ENCODE measurements at places on chromosomes 7 and 10.

DNA sequence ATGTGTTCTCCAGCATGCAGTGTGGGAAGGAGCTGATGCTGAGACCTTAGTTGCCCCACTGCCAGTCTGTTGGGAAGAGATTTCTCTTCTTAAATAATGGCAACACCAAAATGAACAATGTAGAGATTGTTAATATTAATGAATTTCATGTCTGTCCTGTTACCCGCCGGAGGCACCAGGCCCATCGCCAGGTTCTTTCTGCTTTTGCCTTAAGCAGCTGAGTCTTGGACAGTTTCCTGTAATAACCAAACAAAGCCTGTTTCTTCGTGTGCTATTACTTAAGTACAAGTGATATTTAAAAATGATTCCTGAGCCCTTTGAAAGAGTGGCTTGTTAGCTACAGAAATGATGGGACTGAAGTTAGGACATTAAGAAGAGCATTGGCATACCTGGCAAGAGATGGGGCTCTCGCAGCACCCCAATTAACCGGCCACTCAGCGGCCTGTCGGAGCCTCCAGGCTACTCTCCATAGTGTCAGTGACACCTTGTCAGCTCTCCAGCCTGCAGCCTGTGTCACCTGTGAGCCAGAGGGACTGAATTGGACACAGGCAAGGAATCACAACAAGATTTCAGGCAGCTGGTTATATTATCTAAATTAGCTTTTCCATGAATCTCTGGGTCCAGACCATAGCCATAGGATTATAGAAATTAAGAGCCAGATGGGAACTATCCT lies 142.0 kb downstream of the CELF2 start:
- DNase-seq: no peak

DNA sequence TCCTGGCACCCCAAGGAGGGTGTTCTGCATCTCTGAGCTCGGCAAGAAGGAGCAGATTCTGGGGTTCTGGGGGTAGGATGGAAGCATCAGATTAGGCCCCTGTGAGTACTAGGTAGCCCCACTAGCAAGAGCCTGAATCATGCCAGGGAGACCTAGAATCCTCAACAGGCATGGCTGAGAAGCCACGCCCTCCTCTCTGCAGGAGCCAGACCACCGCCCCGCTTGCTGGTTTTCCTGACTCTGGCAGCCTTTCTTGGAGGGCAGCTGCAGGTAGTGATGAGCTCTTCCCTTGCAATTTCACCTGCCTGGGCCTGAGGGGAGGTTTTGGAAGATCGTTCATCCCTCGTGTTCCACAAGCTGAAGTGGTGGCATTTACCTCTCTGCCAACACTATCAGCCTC lies 68.9 kb upstream of the PRLHR start:
- no peak for DNase-seq

DNA sequence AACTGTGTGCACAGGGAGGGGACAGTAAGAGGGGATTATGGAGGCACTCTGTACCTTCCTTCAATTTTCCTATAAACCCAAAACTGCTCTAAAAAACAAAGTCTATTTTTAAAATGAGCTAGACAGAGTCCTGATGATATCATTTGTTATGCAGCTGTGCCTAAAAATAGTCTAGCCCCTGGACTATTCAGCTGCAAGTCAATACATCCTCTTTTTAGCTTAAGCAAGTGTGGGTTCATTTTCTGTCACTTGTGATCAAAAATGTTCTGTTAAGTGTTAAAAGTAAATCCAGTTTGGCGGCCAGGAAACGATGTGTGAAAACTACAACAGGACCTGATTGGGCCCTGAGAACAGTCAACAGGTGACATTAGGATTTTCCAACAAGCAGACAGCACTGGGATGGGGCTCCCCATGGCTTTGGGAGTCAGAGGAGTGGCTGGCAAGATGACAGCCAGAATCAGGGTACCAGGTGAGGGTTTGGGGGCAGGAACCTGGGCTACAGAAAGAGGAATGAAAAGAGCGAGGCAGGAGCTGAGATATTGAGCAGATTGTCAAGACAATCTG lies 33.9 kb downstream of the FAM107B start:
- DNase-seq: no peak

DNA sequence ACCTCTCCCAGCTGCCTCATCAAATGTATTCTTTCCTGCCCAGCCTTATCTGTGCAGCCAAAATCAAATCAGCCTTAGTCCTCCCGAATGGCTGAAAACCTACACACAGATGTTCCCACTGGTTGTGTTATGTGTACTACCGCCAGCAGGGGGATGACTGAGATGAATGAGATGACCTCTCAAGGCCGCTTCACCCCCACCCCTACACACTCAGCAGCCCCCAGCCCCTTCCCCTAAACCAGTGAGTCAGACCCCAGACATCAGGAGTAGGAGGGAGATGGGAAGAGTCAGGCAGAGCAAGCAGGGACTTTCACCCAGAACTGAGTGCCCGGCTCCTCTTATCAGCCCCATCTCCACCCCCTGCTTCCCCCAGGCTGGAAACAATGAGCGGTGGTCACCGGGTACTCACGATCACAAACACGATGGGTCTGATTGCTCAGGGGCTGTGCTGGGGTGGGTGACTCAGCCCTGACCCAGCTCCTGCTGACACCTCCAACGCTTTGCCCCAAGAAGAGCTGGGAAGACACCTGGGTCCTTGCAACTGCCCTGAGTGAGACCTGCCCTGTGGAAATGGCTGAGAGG lies 6.5 kb upstream of the C10orf105 start:
- DNase-seq: no peak

- no peak for DNase-seq
Observed at GRCh38 chr7:78316110-78316509, 517.5 kb downstream of the PHTF2 start.

DNA sequence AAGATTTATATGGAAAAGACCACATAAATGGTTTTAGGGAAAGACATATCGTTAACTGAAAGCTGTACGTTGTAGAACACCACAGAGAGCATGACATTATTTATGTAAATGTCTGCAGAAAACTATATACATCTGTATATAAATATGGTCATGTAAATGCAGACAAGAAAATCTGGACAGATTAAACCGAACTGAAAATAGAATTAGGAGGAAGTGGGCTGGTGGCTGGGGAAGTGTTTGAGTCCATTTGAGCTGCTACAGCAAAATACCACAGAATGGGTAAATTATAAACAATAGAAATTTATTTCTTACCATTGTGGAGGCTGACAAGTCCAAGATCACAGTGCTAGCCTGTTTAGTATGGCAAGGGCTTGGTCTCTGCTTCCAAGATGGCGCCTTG lies 56.3 kb upstream of the USP6NL start:
- no peak for DNase-seq

- no peak for DNase-seq
Observed at GRCh38 chr7:47688311-47689100, 106.6 kb upstream of the TNS3 start.

DNA sequence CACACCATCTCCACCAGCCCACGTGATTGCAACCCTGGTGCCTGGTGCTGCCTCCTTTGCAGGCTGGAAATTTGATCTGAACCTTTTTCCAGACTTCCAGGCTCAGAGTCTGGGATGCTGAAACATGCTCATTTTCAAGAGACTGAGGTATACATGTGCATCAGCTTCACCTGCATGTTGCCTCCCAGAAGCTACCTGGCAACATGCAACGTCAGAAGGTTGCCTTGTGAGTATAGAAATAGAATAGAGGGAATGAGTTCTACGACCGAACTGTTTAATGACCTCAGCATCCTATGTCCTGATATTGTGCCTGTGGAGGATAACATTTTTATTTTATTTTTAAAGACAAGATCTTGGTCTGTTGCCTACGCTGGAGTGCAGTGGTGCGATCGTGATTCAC lies 1.9 kb upstream of the ZNF212 start:
- DNase-seq: no peak

- DNase-seq: no peak
Observed at GRCh38 chr10:95290461-95291364, at the start of gene PDLIM1. PDLIM1 (minus strand) TSS chr10:95291003; CDS start chr10:95290915, 88 bp downstream.

GRCh38 chr10:26085549-26085948 lies 131.0 kb upstream of the GAD2 start:
- DNase-seq: no peak

- no peak for DNase-seq
Observed at GRCh38 chr10:30062090-30062489, 2.7 kb upstream of the JCAD start.

- DNase-seq: peak; percentile 65
Observed at GRCh38 chr10:42691361-42692120, 53.2 kb upstream of the ZNF33B start.

GRCh38 chr10:102113956-102114857 lies 6.0 kb downstream of the LDB1 start:
- no peak for DNase-seq
